Left cardiac atrium (tissue), 4 donors: ENCODE measurements at places on chromosomes 5 and 9. TPM values are rescaled to one million over a fixed set of nuclear protein-coding genes. Genes with fewer than 3 reads are reported as not detected.

Gene WNT8A
- not detected for total RNA-seq

Gene DROSHA
- total RNA-seq: 31.5 TPM

Gene PPP3R2
- not detected for total RNA-seq

Gene C6
- 84.1 TPM for total RNA-seq

Gene IL4
- total RNA-seq: not detected

Gene SPINK7
- total RNA-seq: not detected

Gene FAM221B
- total RNA-seq: not detected

Gene SPATA31D1
- not detected for total RNA-seq

Gene SLC25A2
- total RNA-seq: not detected

Gene SAPCD2
- 0.39 TPM for total RNA-seq

Gene IRGM
- total RNA-seq: not detected

Gene ICE1
- total RNA-seq: 15.7 TPM

Gene GPX3
- total RNA-seq: 1,220 TPM

Gene ZDHHC11B
- 32.5 TPM for total RNA-seq

GRCh38 chr5:170393235-170393634 is 4.1 kb upstream of the KCNMB1 start:
- DNase-seq: no peak

GRCh38 chr9:105118636-105119035 is 125.8 kb upstream of the SLC44A1 start:
- no peak for DNase-seq

- no peak for DNase-seq
Observed at GRCh38 chr9:116959809-116960208, 272.7 kb downstream of the TRIM32 start.

DNA sequence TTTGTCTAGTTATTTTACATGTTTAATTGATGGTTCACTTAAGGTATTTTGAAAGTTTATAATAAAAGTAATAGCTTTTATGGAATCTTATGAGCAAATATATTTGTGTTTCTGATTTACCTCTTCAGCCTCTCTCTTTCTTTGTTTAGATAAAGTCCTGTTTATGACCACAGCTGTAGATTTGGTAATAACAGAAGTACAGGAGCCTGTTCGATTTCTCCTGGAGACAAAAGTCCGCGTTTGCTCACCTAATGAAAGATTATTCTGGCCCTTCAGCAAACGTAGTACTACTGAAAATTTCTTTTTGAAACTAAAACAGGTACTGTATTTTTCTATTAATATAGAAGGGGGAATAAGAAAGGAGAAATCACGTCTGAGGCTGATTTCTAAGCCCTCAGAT is 35.0 kb upstream of the GPR21 start:
- DNase-seq: no peak

DNA sequence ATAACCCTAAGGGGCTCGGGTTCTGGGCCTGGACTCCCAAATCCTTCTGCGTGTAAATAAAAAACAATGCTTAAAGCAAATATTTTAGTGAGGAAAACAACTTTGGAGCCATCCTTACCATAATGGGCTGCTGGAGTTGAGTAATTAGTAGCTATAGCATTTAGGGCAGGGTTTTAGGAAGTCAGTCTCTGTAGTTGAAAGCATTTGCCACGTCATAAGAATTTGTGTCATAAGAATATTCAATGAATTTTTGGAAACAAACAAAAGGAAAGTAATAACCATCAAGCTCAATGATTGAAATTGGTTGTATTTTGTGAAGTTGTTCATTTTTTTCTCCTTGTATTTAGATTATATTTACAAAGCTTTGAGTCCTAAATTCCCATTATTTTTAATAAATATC is 114.8 kb upstream of the ELL2 start:
- DNase-seq: no peak

- DNase-seq: no peak
Observed at GRCh38 chr5:159398936-159399335, 68.6 kb upstream of the IL12B start.

DNA sequence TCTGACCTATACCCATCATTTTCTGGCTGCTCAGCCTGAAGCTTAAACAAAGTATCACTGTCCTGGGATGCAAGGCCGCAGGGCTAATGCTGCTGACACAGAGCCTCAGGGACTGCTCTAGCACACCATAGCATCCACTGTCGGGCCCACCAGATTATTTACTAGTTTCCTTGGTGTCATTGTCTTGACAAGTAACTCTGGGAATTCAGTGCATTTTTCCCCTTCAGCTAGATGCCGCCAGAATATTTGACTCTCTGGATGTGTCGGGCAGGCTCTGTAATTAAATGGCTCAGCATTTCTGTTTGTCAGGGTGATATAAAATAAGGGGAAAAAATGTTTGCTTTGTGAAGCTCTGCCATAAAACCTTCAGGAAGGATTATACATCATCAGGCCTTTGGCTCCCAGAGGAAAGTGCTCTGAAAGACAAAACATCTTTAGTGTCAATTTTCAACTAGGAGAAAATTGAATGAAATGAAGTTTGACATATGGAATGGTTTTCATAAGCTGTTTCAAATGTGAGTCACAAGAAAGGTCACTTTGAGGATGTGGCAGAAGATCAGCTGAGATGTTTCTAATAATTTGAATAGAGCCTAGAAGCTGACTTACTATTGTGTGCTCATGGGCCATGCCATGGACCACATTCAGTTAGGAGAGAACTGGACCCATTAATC is 350.1 kb downstream of the TMEM232 start:
- DNase-seq: no peak

DNA sequence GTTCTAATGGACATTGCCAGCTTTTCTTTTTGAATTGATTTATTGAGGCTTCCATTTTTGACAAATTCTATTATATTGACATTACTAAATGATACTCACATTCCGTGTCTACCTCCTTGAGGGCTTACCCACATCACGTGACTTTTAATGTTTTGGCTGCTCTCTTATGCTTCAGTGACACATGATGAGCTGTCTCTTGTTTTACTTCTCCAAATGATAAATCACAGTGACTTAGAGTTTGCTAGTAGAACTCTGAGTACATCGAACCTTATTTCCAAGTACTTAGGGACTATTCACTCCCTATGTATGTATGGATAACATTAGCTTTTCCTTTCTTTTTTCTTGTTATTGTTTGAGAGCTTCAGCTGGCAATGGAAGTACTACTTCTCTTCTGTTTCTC is 169.8 kb upstream of the KCNN2 start:
- no peak for DNase-seq

DNA sequence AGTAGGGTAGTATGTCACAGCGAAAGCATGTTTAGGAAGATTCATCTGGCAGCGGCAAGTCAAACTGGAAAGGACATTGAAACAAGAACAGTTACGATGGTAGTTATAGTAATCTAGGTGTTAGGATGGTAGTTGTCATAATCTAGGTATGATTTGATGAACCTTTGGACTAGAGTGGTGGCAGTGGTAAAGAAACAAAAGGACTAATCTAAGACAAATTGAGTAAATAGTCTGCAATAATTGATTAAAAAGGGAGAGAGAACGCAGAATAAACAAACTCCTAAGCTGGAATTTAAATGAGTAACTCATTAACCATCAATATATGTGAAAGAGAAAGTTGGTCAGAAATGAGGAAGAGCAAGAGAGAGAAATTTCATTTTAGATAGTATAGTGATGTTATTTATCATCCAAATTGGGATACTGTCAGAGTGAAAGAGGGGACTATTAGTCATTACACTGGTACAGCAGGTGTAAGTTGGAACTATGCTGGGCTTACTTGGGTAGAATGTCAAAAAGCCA is 56.8 kb downstream of the MTREX start:
- DNase-seq: no peak

- DNase-seq: no peak
Observed at GRCh38 chr9:88481933-88482332, 53.0 kb upstream of the NXNL2 start.

GRCh38 chr9:130010151-130010988 is 32.6 kb downstream of the FNBP1 start:
- DNase-seq: no peak

DNA sequence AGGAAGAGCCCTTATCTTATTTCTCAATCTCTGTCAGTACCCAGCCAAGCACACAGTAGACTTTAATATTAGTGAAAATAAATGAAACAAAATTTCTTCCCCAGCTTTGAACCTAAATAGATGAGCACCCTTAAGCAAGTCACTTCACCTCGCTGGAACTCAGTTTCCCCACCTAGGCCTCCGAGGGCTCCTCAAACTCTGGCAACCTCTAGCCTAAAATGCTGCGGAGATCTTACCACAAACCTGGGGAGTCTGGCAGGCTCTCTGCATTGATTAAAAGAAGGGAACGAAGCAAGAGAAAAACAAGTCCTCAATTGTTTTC is 326 bp downstream of the RIGI start:
- no peak for DNase-seq

DNA sequence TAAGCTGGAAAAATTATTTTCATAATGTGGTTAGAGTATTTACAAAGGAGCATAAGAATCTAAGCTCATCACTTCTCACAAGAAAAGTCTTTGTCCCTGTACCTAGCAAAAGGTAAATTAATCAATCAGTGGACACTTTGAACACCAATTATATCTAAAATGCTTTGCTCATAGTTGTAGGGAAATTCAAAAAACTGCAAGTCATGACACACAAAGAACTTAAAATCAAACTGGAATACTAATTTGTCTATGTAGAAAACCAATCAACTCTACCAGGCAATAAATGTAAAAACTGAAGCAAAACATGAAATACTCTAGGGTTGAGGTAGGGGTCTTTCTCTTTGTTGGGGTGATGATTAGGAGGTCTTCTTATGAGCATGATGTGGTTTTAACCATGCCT is 135.5 kb downstream of the PRKACG start:
- DNase-seq: no peak

DNA sequence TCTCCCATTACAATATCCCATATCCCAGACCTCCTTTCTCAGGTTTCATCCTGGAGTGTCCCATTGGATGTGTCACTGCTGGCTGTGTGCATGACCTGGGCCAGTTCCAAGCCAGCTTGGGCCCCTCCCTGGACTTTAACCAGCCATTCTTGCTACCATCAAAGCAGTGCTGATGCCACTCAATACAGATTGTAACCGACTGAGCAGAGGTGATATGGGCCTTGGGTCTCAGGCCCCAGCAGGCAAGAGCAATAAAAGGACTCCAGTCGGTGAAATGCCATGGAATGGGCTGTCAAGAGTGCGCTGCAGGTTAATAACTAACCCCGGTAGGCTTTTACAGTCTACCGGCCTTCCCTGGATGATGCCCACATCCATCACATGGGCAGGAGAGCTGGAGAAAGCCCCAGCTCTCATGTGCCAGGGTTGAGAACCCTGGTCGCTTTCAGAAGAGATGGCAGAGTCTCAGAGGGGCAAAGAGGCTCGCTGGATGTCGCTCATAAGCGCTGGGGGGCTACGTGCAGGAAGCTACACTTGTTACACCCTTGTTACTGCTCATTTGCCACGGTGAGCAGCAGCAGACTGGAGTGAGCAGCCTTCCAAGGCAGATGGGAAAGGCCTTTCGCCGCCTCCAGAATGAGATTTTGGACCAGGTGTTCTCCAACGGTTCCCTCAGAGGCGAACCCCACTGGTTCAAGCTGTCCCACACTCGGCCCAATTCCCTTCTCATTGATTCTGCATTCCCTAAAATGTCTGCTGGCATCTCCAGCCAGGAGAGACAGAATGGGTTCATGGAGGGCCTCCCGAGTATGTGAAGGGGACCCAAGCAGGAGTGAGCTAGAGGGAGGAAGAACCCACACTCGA is 13.2 kb downstream of the EPB41L4B start:
- DNase-seq: no peak
